Thoracic aorta endothelial cell (primary cell): ENCODE measurements at places on chromosomes 7 and 10. TPM values are rescaled to one million over a fixed set of nuclear protein-coding genes. Genes with fewer than 3 reads are reported as not detected.

Gene SPDYE9
- total RNA-seq, result not detected in 2 replicates

Gene STAMBPL1
- 1.9 and 6.5 TPM in 2 replicates for total RNA-seq

Gene USP6NL
- total RNA-seq, result 38.8 and 42.8 TPM in 2 replicates

Gene MCM10
- total RNA-seq, result 26.1 and 29.9 TPM in 2 replicates
